Activated naive CD4-positive, alpha-beta T cell treated with anti-CD3 and anti-CD28 coated beads, Interleukin-2, amount 10 ng/mL, durations not matched to agents 7 days and 5 days (primary cell): ENCODE measurements at places on chromosomes 12 and 14.

GRCh38 chr14:54189748-54190354 is 207.0 kb upstream of the CDKN3 start:
- no peak for DNase-seq

- no peak for DNase-seq
These were observed 138.5 kb upstream of the NOS1 start for GRCh38 chr12:117499759-117500485.

DNA sequence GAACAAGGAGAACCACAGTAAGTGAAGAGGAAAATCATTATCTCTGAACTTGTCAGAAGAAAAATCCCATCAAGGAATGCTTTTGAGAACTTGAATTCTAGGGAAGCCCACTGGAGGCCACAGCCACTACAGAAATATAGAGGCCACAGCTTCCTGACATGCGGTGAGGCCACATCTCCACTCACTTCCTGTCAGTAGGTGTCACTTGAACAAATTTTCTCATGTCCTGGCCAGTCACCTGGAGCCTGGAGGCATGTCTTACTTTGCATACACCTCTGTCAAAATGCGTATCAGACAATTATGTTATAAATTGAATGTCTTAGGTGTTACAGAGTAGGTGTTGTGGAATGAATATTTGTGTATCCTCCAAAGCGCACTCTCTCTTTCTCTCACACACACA is 370.3 kb downstream of the DAD1 start:
- DNase-seq = peak; percentile 30

DNA sequence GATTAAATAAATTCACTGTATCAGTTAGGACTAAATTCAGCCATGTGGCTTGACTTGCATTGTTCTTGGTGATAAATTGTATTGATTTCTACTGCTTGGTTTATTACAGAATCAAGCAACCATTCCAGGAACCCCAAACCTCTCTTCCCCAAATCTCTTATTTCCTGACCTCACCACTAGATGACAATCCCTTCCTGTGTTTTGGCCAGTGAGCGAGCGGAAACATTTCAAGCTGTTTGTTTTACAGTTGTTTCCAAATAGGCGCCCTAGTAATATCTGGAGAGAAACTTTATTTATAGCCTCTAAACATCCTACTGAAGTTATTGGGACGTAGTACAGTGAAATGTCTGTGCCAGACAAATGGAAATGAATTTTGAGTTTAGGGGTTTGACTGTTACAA is 161.1 kb downstream of the SNAPC1 start:
- DNase-seq = no peak

- DNase-seq = peak; percentile 62
These were observed 85.1 kb downstream of the BORCS5 start for GRCh38 chr12:12441843-12442461.

- no peak for DNase-seq
These were observed 17.0 kb downstream of the EEA1 start for GRCh38 chr12:92912052-92912451.

GRCh38 chr12:129127211-129127610 is 273.9 kb downstream of the GLT1D1 start:
- no peak for DNase-seq

DNA sequence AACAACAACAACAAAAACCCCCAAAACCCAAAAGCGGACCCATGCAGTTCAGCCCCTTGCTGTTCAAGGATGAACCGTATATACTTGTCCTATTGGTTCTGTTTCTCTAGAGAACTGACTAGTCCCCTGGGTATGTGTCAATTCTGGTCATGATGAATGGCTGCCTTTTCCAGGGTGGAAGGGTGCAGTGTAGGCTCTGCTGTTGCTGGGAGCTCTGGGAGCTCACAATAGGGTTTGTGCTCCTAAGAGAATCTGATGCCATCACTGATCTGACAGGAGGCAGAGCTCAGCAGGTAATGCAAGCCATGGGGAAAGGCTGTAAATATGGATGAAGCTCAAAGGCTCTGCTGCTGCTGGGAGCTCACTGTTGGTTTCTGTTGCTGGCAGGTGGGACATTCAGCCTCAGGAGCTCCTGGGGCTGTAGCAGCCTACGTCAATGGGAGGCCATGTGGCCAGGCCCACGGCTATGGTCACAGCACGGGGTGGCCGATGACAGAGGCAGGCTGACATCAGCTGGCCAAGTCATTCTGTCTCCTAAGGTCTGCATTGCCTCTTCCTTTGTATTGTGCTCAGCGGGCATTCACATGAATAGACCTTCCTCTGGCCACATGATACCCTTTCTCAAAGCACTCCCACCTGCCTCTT is 37.9 kb downstream of the DLK1 start:
- DNase-seq = no peak

GRCh38 chr12:106073179-106073578 is 65.6 kb downstream of the NUAK1 start:
- DNase-seq = no peak

GRCh38 chr14:21263284-21264024 is 5.8 kb downstream of the HNRNPC start:
- DNase-seq = no peak

- DNase-seq = no peak
These were observed 2.1 kb downstream of the OR6C70 start for GRCh38 chr12:55467836-55468235.

- no peak for DNase-seq
These were observed 40.1 kb downstream of the PTGER2 start for GRCh38 chr14:52354242-52354641.

GRCh38 chr12:104719700-104720338 is 238.3 kb downstream of the SLC41A2 start:
- no peak for DNase-seq

- DNase-seq = no peak
These were observed 11.3 kb downstream of the SYNE3 start for GRCh38 chr14:95505030-95505589.

DNA sequence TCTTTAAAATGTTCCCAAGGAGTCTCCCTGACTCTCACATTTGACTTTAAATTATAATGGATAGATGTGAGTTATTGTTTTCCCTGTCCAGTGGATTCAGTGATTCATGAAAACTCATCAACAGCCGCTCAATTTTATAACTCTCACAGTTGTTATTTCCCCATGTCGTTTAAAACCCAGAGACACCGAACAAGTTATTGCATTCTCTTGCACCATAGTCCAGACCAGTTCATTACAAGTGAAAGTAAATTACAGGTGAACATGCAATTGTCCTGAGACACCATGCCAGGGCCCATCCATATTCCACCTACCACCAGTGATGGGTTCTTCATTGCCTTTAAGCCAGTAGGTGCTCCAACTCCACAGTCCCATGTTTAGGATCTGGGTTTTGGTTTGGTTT is 85.7 kb upstream of the CMKLR1 start:
- no peak for DNase-seq

- DNase-seq = no peak
These were observed 9.2 kb downstream of the EXOC3L4 start for GRCh38 chr14:103103461-103104388.

- DNase-seq = no peak
These were observed 9.5 kb downstream of the MYRFL start for GRCh38 chr12:69834576-69834975.

DNA sequence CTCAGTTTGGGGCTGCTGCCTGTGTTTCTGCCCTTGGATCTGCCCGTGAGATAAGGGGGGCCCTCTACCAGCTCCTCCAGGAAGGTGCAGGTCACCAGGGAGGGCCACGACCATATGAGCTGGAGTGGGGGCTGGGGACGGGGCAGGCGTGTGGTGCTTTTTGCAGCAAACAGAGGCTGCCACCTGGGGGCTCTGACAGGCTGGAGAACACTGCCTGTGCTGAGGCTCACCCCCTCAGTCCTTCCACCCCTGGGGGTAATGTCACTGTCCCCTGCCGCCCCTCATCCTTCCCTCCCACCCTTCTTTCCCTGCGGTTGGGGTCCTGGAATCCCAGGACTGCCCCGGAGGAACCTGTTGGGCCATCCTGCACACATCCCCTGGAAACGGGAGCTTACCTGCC is 3.2 kb downstream of the PLD4 start:
- no peak for DNase-seq

- no peak for DNase-seq
These were observed 1.5 kb downstream of the FSCB start for GRCh38 chr14:44505588-44505987.

DNA sequence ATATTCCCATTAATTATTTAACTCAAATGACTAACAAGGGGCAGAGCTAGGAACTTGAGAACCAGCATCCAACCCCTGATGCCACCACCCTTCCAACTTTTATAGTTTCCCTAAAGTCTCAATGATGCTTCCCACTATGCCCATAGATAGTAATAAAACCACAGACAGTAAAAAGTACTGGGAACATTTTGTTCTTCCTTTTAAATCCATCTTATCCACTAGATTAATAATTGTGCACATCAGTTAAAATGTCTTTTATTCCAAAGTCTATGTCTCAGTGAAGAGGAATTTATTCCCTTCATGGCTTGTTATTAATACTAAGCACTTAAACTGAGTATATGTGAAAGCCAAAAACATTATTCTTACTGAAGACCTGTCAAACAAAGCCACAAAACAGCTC is 45.8 kb downstream of the SINHCAF start:
- DNase-seq = no peak

- DNase-seq = peak; percentile 36
These were observed 77.7 kb downstream of the ARF6 start for GRCh38 chr14:49970474-49971147.

- DNase-seq = no peak
These were observed 488.8 kb upstream of the CCDC196 start for GRCh38 chr14:65997347-65997746.

- DNase-seq = no peak
These were observed 31.4 kb upstream of the ETV6 start for GRCh38 chr12:11618046-11618445.

DNA sequence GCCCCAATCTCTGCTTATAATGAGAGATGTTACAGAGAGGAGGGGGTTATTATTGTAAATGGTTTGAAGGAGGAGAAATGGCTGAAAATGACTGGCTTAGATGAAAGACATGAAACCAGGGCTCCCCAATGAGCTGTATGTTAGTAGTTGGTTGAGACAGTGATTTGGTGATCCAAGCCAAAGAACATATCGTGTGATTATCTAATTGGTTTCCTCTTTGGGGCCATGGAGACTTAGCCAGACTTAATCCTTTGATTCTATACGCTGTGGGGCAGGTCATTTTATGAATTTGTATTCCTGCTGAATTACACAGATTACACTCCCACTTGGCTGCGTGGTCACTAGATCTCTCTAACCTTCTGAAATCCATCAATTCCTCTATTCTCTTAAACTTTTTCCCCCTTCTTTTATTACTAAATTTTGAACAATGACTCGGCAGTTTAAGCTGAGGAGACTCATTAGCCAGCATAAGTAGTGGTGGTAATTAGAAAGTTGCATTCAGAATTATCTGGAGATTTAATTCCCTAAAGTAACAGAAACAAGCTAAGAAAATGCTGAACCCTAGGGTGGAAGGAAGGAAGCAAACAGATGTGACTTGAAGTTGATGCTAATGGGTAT is 5.3 kb downstream of the TTC8 start:
- no peak for DNase-seq

GRCh38 chr12:104792570-104792969 is 165.5 kb downstream of the SLC41A2 start:
- DNase-seq = no peak

DNA sequence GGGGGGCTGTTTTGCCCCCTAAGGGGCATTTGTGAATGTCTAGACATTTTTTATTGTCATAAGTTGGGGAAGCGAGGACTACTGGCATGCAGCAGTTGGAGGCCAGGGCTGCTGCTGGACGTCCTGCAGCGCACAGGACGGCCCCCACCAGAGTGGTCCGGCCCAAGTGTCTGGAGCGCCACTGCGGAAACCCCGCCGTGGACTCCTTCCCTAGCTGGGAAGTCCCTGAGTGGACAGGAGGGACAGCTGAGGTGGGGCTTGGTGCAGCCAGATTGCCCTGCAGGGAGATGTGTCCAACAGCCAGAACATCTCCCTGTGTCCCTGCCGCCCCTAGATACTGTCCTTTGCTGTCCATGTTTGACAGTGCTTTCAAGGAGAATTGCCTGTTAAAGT is 5.5 kb downstream of the CKB start:
- no peak for DNase-seq

- no peak for DNase-seq
These were observed 39.6 kb downstream of the DNAH10 start for GRCh38 chr12:123801573-123802178.

DNA sequence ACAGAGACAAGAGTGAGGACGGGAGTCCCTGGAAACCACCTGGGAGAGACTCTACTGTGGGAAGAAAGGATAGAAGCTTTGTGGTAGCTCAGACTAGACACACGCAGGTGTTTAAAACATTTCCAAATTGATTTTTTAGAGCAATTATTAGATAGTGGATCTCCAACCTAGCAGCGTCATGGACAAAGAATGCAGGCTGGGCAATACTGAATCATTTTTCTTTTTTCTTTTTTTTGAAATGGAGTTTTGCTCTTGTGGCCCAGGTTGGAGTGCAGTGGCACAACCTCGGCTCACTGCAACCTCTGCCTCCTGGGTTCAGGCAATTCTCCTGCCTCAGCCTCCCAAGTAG is 13.1 kb downstream of the GPR132 start:
- no peak for DNase-seq

DNA sequence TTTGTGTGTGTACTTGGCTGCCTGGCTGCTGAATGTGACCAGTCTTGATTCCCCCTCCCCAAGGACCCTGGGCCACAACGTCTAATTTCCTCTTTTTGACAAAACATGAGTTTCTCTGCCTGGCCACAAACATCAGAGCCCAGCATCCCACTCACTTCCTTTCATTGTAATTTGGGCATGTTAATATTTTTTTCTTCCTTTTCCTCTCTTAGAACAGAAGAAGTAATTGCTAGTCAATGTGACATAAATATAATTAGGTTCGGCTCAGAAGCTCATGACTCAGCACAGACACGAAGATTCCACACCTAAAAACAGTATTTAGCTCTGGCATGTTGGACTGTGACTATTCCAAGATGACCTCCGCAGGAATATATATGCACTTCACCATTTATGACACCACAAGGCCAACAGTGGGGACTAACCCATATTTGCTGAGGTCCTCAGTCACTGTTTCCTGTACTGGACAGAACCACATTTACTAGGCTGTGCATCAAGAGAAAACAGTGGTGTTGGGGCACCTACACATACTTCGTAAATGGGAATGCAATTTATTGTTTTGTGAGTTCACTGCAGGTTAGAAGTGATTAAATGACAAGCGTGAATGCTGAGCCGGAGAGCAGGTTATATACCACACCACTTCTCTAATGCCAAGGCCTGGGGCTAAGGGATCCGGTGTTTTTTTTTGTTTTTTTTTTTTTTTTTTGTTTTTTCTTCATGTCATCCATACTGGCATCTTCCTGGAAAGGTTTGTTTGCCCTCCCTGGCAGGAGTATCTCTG is 4.2 kb downstream of the GSG1 start:
- DNase-seq = no peak

DNA sequence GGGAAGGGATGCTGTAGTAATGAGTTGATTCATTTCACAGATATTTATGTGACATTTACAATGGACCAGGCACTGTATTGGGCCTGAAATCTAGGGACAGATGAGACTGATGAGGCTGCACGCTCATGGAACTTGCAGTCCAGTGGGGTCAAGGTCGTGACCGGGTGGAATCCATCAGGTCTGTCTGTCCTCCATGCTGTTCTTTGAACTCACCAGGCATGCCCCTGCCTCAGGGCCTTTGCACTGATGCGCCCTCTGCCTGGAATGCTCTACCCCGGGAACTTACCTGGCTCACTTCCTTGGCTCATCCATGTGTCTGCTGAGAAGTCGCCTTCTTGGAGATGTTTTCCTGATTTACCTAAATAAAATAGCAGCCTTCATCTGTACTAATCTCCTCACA is 200.1 kb downstream of the VRK1 start:
- DNase-seq = no peak
